ENCODE measurements at places on chromosomes 5 and 9. TPM values are rescaled to one million over a fixed set of nuclear protein-coding genes. Genes with fewer than 3 reads are reported as not detected.

Gene NR6A1
- polyA plus RNA-seq, result 1.0 TPM

GRCh38 chr9:93634311-93635185 is 58.2 kb downstream of the PHF2 start:
- DNase-seq, result no peak

DNA sequence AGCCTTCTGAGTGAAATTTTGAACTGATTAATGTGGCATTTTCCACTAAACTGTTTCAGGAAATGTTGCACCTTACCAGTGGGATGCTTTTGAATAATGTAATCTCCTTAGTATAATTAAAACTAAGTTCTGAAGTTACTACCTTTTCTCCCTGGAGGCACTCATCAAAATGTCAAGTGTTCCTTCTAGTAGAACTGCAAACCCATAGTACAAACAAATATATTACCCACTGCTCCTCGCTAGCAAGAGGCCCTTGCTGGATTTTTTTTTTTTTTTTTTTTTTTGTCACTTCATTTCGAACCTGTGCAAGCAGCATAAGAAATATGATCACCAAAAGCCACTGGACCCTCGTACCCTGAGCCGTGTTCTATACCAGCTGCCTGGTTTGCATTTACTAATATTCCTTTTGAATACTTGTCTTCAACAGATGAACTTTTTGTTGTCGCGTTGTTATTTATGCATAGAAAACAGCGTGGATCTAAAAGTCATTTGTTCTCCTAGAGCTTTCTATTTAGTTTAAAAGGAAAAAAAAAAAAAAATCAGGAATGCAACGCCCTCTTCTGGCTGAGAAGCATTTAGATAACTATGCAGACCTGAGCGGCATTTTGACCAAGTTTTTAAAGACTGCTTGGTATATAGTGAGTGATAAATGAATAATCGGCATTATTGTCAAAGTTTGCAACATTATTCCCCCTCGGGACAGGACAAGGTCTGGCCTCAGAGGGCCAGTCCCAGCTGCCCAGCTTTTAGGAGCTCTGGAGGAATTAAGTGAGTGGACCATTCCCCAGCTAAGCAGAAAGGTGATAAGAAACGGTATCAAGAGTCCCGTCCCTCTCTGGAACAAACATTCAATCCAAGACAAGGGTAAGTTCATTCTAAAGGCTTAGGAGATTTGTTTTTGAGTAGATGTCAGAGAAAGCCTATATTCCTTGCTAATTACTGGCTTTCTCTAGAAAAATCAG is 162.5 kb upstream of the KIF2A start:
- DNase-seq, result peak; percentile 24

- peak; percentile 48 for DNase-seq
Observed at GRCh38 chr5:145975361-145976066, 39.1 kb downstream of the SH3RF2 start.

DNA sequence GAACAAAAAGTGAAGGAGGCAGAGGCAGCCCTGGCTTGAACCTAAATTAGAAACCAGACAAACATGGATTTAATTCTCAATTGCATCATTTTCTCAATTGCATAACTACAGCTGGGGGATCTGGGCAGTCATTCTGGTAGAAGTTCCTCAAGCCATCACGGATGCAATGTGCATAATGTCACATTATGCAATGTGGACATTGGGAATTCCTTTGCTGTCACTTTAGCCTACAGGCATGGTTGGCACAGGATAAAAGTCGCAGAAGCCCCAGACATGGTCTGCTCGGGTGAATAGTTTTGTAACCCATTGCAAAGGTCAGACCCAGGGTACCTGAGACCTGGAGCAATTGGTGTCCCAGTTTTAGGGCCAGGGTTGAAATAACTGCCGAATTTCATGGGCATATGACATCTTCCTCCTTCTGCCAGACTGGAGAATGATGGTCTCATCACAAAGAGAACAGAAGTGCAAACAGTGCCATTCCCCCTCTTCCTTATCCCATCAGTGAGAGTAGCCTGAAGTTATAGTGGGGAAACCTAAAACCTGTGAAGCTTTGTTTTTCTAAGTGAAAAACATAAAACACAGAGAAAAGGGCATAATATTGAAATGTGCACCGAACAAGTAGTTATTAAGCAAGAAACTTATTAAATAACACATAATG is 290.8 kb downstream of the MSX2 start:
- no peak for DNase-seq

GRCh38 chr5:113070901-113071300 is 94.3 kb downstream of the DCP2 start:
- DNase-seq, result no peak

DNA sequence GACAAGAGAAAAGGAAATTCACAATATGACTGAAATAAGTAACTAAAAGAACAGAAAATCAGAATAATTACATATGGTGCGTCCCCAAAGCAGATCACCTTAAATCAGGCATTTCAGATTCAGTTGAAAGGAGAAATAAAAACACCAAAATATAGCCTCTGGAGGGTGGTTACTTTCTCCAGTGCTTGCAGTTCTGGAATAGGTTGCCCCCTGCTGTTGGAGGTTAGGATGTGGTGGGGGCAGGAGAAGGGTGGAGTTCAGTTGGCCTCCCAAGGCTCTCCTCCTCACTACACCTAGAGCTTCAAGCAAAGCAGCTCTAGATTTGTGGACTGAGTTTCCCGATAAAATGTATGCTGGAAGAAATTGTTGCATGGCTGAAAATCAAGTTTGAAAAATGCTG is 338.2 kb upstream of the TLE4 start:
- no peak for DNase-seq
